Osteocyte (in vitro differentiated cells): ENCODE measurements at places on chromosomes 6 and 20. TPM values are rescaled to one million over a fixed set of nuclear protein-coding genes. Genes with fewer than 3 reads are reported as not detected.

GRCh38 chr20:5221061-5221430, 94.2 kb downstream of the CDS2 start:
- DNase-seq, result no peak
- no peak overlapping the region for H3K27ac ChIP-seq
- H3K27me3 ChIP-seq, result peaks cover 5% of the 10 kb centered on the region
- H3K4me1 ChIP-seq, result peaks cover under 1% of the 10 kb centered on the region

The NKAIN2 gene
- total RNA-seq, result 17.8 and 28.0 TPM in 2 replicates

The DUSP15 gene
- 2.1 and 3.2 TPM in 2 replicates for total RNA-seq

The GRM1 gene
- not detected in 2 replicates for total RNA-seq

- peaks cover 24% of the 10 kb centered on the region for H3K27me3 ChIP-seq
- H3K36me3 ChIP-seq, result no peaks in the 10 kb centered on the region
- no peak overlapping the region for H3K4me3 ChIP-seq
- DNase-seq, result no peak
- H3K4me1 ChIP-seq, result no peaks in the 10 kb centered on the region
Observed at GRCh38 chr20:41654292-41654691, 36.1 kb upstream of the CHD6 start.

DNA sequence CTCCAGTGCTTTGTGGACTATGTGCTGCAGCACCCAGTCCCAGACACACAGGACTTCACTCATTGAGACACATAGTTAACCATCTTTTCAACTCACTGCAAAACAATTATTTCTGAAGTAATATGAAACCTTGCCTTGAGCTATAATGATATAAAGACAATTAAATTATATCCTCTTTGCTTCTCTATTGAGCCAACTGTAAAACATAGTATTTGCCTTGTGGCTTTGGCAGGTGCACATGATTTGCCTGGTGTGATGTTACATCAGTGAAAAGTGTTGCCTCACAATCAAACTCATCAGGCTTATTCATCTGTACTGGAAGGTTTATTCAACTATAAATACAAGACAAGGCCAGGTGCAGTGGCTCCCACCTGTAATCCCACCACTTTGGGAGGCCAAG, 80.6 kb downstream of the NCOA7 start:
- peak overlapping the region; percentile 79 for H3K27ac ChIP-seq
- peaks cover 38% of the 10 kb centered on the region for H3K4me1 ChIP-seq
- DNase-seq, result no peak
- H3K27me3 ChIP-seq, result no peaks in the 10 kb centered on the region

DNA sequence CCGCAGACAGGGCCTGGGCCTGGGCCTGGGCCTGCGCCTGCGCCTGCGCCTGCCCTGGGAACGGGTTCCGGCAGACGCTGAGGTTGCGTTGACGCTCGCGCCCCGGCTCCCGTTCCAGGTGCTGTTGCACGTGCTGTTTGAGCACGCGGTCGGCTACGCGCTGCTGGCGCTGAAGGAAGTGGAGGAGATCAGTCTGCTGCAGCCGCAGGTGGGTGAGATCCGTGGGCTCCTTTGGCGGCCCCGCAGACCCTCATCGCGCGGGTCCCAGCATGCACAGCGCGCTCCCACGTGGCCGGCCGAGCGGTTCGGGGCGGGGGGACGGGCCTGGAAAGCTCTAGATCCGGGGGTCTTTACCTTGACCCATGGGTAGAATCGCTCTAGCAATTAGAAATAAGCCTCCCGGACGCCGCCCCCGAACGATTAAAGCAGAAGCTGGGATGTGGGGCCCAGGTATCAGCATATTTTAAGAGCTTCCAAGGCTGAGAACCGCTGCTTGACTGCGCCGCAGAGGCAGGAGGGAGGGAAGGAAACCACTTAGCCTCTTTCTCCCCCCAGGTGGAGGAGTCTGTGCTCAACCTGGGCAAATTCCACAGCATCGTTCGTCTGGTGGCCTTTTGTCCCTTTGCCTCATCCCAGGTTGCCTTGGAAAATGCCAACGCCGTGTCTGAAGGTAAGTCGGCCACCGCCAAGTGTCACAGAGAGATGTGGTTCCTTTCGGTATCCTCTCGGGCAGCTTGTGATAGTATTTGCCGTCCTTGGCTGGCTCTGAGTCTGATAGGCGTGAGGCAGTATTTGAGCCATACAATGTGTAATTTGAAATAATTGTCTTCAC, 508 bp downstream of the NOP56 start:
- no peak for DNase-seq
- no peaks in the 10 kb centered on the region for H3K27me3 ChIP-seq
- peak overlapping the region; percentile 91 for H3K4me3 ChIP-seq
- H3K4me1 ChIP-seq, result peaks cover 21% of the 10 kb centered on the region
- peak overlapping the region; percentile 67 for H3K27ac ChIP-seq

The EEF1A2 gene
- 0.56 and 0.68 TPM in 2 replicates for total RNA-seq

DNA sequence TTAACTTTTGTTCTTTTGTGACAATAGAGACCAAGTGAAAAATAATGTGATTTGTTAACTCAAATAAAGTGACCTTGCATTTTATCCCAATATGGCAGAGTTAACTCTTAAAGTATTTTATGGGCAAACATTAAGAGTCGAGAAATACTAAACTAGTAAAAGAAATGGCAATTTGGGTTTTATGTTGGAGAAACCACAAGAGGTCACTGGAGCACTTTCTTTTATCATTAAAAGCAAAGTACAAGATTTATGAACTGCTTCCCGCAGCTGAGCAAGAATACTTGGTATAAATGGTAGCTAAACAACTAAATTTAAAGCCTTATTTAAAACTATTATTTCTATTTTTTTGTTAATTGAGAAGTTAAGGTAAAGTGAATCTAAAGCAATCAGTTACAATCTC, 33.5 kb upstream of the MCM9 start:
- no peaks in the 10 kb centered on the region for H3K36me3 ChIP-seq
- H3K4me1 ChIP-seq, result no peaks in the 10 kb centered on the region
- no peaks in the 10 kb centered on the region for H3K27me3 ChIP-seq
- DNase-seq, result no peak

DNA sequence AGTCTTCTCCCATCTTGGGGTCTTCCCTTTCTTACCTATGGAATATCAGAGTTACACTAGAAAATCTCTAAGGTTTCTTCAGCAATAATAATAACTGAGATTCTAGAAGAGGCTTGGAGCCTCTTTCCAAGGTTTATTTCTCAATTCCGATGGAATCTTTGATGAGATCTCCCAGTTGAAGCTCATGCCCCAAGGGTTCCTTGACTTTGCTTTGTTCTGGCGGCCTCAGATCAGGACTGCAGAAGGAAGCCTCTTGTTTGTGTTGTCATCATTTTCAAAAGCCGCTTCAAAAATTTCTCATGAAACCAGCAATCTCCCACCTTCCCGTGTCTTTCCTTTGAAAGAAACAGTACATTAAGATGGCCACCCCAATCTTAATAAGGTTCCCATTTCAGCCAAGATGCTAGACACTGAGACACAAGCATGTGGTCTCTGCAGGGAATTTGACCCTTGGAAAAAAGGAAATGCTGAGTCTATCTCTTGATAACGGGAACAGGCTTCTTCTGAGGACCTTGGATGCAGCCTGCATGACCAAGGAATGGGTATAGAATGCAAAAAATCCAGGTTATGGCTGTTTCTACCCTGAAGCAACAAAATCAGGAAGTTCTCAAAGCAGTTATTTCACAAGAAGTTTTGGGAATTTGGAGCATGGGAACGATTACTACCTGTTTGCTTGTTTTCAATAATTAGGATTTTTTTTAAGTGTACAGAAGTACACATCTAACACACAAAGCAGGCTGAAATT, 141.6 kb downstream of the CD24 start:
- H3K27ac ChIP-seq, result no peak overlapping the region
- DNase-seq, result no peak
- no peaks in the 10 kb centered on the region for H3K36me3 ChIP-seq
- H3K4me3 ChIP-seq, result no peak overlapping the region
- no peaks in the 10 kb centered on the region for H3K4me1 ChIP-seq

DNA sequence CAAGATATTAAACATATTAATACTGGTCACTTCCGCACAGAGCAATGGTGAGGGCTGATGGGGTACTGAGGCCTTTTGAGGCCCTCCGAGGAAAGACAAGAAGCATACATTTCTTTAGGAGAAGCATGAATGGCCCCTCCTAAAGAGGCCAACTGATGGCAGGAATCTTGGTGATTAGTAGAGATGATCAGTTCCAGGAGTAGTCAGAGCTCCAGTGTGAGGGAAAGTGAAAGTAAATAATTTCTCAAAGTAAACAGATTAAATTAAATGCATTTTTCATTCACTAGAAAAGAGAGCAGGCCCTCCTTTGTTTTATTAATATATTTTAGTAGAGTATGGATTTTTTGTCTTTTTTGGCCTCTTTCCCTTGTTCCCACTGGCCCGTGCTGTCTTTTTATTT, 38.2 kb downstream of the NOX3 start:
- DNase-seq, result no peak
- peaks cover 22% of the 10 kb centered on the region for H3K4me1 ChIP-seq
- H3K36me3 ChIP-seq, result no peaks in the 10 kb centered on the region
- peak overlapping the region; percentile 35 for H3K27ac ChIP-seq
- no peaks in the 10 kb centered on the region for H3K27me3 ChIP-seq

The RWDD2A gene
- total RNA-seq, result 7.0 and 8.2 TPM in 2 replicates

GRCh38 chr6:36660771-36661471, 17.6 kb upstream of the CDKN1A start:
- no peak for DNase-seq
- no peak overlapping the region for H3K27ac ChIP-seq
- no peaks in the 10 kb centered on the region for H3K36me3 ChIP-seq
- peaks cover 8% of the 10 kb centered on the region for H3K27me3 ChIP-seq
